NCI-H1092 treated with DMSO at 0.1 percent for 48 hours (cell line): ENCODE measurements at places on chromosomes 3 and 15.

- DNase-seq = no peak
These were observed 86.0 kb downstream of the IQCH start for GRCh38 chr15:67340630-67341029.

DNA sequence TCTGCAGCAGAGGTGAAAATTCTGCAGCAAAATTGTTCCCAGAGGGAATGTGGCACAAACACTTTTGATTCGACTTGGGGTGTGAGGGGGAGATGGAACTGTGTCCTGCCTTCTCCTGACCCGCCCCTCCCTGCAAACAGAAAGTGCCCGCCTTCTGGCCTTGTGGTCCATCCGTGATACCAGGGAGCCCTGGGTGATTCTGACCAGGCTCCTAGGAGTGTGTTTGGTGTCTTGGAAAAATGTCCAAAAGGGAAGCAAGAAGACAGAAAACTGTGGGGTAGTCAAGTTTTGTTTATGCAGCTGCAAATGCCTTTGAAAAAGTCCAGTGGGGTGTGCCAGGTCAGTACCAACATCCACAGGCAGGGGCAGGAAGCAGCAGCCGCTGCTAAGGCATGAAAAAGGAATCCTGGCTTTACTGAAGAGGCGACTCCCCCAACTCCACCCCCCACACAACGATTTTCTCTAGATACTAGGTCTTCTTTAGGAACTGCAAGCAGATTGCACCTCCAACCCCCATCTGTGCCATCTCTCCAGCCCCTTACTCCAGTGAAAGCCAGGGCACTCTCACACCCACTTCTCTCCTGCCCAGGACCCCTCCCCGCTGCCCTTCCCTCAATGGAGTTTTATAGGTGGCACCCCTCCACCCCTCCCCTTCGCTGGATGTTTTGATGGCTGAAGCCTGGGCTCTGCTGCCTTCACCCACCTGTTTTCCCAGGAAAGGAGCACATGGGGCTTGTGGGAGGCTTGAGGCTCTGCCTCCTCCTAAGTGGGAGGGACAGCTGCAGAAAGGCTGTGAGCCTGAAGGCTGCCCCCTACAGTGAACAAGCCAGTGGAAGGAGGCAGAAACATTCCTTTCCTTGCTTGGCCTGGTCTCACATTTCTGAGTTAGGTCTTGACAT lies 82.4 kb upstream of the HERC1 start:
- no peak for DNase-seq

DNA sequence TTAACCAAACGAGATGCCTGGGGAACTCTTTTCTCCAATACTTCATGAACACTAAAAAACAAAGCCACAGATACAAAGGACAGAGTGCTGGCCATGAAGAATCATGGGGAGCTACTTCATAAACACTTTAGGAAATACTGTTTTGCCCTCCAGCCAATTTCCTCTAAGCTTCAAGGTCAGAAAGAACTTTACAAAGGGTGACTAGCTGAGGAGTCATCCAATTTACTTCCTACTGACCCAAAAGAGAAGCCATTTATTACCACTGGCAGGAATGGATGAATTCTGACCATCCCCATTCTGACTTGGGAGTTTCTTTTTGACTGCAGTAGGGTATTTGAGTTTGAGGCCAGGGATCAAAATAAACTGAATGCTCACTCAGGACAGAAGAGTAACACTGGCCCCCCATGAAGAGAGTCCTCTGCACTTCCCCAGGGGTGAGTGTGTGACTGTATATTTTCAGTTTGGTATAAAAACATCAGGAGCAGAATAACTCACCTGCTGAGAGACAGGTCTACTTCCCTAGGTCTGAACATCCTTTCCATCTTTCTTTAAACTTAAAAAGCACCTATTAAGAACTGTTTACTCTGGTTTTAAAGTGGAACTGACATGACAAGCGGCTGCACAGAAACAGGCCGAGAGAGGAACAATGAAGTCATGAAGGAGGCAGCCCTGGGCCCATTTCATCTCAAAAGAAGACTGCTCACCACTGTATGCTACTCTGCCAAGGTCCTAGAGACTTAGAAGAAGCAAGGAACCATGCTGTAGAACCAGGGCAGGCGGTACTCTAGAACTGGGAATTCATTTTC lies 203.6 kb downstream of the TNIK start:
- DNase-seq = no peak

DNA sequence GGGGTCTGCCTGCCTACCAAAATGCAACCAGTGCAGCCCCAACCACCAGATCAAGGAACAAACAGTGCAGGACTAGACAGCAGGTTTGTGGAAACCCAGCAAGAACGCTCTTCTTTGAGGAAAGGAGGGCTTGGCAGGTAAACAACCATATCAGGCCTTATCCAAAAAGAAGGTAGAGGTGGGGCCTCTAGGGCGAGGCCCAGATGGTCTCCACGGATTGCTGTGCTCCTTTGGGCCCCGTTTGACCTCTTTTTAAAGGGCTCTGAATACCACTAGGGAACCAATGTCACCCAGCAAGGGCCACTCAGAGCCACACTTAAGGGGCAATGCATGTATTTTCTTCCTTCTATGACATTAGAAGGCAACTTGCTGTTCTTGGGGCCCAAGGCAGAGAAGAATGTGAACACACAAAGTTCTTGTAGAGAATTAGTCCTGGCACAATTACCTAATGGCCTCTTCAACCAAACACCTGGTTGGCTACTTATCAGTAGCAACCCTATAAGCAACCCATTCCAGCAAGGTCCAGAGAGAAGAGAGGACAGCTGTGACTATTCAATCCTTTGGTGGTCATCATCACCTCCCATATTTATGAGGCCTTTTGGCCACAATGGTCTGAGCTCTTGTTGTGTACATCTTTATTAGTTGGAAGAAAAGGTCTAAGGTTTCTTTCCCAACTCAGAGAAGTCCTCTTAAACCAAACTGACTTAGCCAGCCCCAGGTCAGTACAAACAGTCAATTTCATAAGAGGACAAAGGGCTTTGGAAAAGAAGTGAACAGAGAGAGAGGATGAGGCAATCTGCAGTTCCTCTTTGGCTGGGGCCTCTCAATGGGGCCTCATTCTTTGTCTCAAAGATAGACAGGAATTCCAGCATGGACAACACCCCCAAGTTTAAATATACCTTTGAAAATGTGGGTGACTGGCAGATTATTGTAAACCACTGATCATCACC lies 36.0 kb downstream of the FOXP1 start:
- no peak for DNase-seq

- no peak for DNase-seq
These were observed 139.7 kb upstream of the CPNE4 start for GRCh38 chr3:132174500-132174899.

DNA sequence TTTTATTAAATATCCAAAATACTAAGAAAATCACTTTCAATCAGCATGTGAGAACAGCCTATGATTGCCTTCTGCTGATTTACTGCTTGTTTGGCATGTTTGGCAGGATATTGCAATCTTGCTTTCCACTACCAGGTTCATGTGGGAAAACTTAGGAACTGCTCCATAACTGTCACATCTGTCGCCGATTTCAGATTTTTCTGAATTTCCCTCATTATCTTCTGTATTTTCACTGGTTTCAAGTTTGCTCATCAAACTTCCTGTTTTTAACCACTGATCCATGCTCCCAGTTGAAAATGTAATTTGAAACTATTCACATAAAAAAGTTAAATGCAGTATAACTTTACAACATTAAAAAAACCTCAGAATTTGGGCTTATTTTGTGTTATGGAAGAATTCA lies 93.0 kb downstream of the NFKBIZ start:
- DNase-seq = no peak

GRCh38 chr15:80609512-80609946 lies 85.6 kb upstream of the ABHD17C start:
- DNase-seq = no peak

DNA sequence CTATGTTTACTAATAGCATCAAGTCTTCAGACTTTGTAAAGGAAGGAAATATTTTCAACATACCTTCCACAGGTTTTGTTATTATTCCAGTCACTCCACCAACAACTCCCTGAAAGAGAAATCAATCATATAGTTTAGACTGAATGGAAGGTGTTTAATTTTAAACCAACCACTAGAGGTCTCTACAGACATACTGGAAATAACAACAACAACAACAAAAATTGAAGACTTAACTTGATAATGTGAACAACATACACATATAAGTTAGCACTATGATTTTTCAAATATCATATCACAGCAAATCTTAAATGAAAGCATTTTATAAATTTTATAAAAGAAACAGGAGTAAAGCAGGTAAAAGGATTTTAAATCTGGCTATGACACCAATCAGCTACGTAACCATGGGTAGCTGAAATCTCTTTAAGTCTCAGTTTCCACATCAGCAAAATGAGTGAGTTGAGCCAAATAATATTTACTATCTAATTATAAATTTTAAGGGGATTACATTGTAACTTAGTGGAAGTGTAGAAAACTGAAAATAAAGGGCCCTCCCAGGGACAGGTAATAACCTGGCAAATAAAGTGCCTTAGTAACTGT lies 188.2 kb downstream of the VPS13C start:
- peak; percentile 35 for DNase-seq

DNA sequence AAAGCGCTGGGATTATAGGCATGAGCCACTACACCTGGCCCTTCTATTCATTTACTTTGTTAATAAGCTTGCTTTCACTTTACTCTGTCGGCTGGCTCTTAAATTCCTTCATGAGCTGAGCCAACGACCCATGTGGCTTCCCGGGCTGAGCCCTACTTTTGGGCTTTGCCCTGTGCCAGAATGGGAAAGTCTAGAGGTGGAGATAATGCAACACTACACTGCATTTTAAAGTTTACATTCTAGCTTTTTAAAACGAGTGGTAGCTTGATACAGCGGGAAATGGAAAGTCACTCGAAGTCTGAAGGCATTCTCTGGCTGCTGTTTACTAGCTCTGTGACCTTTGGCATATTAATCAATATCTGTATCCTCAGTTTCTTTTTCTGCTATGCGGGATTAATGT lies 49.0 kb upstream of the ZNF280D start:
- DNase-seq = no peak

DNA sequence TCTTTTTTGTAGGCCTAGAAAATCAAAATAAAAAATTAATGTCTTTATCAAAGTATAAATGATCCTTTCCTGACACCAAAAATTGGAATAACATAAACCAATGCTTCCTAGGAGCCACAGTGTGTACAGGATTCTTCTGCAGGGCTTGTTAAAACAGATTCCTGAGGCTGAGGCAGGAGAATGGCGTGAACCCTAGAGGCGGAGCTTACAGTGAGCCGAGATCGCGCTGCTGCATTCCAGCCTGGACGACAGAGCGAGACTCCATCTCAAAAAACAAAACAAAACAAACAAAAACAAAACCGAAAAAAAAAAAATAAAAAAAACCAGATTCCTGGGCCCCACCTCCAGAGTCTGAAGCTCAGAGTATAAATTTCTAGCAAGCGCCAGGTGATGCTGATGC lies 78.0 kb downstream of the PEX5L start:
- no peak for DNase-seq

GRCh38 chr15:62107571-62108121 lies 40.9 kb downstream of the C2CD4A start:
- DNase-seq = no peak

DNA sequence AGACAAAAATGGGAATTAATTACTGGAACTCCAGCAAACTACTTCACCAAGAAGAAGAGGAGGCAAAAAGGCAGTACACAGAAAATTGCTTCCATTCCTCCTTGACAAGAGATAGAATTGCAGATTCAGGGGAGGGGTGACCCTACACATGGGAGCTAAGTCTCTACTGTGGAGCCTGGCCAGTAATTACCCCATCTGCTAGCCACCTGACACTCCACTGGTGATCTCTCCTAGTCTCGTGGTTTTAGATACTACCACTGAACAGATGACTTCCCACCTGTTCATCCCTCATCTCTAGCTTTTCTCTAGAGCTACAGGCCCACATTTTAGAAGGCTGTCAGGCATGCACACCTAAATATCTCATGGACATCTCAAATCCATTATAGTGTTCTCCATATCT lies 224.3 kb upstream of the NR2F2 start:
- no peak for DNase-seq

DNA sequence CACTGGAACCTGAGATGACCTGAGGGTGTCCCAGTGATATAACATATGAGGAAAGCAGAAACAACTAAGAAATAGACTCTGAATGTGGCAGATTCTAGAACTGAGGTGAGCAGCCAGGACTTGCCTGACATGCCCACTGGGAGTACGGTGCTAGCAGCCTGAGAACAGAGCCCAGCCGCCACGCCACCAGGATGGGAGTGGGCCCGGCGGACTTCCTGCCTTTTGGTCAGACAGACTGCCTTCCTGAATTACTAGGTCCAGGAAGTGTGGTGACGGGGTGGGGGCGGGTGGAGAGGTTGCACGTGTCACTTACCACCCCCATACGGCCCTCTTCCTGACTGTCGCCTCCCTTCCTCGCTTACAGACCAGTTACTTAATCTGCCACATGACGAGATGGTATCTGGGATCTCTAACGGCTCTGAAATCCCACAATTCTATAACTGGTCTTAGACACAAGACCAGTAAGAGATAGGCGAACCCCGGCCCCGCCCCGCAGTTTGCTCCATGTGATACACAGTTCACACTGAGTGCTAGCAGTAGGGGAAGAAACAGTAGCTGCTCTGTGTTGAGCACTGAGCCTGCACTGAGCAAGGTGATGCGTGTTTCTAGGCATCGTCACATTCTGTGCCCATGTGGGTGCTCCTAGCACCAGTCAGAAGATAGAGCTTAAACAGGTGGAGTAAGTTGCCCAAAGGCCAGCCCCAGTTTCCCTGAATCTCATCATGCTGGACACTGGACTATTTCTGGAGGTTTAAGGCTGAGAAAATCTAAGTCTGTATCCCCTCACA lies 95.7 kb downstream of the CPN2 start:
- DNase-seq = no peak

DNA sequence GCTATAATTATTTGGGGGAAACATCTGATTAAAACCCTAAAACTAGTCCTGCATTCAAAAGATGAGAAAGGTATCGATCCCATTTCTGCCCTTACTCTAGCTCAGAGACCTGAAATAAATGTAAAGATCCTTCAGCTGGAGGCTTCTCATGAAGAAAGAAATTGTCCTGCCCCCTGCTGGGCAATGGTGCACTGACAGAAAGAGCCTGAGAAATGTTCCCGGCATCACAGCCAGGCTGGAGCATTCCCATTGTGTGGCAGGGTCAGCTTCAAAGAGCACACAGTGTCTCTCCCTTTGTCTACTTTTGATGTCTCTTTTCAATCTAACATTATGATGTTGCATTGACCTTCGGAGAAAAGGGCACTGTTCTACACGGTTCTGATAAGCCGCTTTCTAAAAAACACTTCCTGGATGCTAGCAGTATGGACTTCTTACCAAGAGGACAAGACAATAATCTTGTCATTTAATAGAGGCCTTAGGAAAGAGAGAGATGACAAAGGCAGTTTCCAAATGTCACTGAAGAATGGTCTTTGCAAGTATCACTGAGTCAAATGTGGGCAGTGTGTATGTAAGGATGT lies 287.5 kb downstream of the MAGI1 start:
- no peak for DNase-seq

DNA sequence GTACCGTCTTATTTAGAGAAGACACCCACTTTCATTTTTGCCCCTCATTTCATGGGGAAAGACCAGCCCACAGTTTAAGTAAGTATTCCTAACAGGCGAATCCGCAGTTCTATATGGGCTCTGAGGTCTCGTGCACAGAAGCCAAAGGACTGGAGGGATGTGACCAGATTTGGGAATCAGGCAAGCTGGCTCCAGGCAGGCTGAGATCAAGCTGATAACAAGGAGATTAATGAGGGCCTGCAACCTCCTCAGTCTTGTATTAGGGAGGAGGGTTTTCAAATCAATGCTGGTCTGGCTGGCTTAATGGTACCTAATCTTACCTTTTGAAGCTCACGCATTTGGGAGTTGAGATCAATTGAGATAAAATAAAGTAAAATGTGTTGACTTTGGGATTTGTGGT lies 15.3 kb downstream of the ST8SIA2 start:
- DNase-seq = no peak

- DNase-seq = no peak
These were observed 610.7 kb downstream of the FOXP1 start for GRCh38 chr3:70972855-70973254.
